ENCODE measurements at places on chromosomes 5 and 9. TPM values are rescaled to one million over a fixed set of nuclear protein-coding genes. Genes with fewer than 3 reads are reported as not detected.

Gene SLC6A18
- total RNA-seq: not detected

Gene SHC3
- total RNA-seq: 1.2 TPM

Gene C5orf34
- 4.4 TPM for total RNA-seq

Gene PAPPA
- 12.5 TPM for total RNA-seq

Gene TLX3
- total RNA-seq: not detected

Gene HAPLN1
- 111 TPM for total RNA-seq

Gene ANKRD18B
- 9.9 TPM for total RNA-seq

Gene CCL27
- total RNA-seq: 0.88 TPM

Gene CMYA5
- total RNA-seq: 0.31 TPM

DNA sequence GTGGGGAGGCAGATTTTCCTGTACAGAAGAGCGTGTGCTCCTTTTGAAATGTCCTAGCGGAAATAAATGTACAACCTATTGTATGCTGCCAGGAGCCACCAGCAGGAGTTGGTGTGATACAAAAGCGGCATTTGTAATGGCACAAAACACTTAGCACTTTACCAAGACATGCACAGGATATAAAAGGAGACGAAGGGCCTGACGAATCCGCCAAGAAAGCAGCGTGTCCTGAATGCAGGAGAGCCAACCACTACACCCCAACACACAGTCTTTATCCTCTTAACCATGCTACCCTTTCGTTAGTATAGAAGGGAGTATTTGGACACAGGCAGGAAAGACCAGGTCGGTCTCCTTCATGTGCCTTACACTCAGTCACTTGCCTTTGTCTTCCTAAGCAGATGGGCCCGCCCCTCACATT lies 218.1 kb downstream of the TRIM32 start:
- DNase-seq: no peak

- no peak for DNase-seq
These were observed 153.6 kb upstream of the CD180 start for GRCh38 chr5:67350185-67350584.

DNA sequence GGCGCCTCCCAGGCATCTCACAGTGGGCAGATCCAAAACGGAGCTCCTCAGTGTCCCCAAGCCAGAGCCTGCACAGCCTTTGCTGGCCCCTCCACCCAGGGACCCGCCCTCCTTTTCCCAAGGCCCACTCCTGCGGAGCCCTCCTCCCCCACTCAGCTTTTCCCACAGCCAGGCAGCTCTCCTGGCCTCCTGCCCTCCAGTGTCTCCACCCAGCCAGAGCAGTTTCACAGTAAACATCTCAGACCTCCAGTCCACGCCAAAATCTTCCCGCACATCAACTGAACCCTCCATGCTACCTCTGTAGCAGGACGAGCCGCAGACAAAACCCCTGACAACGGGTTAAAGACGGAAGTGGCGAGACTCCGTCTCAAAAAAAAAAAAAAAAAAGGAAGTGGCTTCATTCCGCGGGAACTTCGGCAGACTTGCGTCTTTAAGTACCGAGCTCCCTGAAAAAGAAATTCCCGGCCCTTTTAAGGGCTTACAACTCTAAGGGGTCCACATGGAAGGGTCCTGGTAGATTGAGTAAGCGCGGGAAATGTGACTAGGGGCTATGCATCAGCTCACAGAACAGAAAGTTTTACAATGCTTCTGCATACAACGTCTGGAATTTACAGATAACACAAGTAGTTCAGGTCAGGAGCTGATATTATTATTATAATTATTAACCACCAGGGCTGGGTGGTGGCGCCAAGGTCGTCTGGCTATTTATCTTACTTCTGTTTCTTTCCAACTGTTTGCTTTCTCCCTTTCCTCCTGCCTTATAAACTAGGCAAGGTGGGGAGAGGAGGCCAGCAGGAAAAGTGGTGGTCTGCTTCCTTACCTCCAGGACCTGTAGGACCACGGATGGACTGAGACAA lies 11.4 kb upstream of the GRIN1 start:
- DNase-seq: no peak

- no peak for DNase-seq
These were observed 21.7 kb downstream of the LHX6 start for GRCh38 chr9:122207096-122207495.

DNA sequence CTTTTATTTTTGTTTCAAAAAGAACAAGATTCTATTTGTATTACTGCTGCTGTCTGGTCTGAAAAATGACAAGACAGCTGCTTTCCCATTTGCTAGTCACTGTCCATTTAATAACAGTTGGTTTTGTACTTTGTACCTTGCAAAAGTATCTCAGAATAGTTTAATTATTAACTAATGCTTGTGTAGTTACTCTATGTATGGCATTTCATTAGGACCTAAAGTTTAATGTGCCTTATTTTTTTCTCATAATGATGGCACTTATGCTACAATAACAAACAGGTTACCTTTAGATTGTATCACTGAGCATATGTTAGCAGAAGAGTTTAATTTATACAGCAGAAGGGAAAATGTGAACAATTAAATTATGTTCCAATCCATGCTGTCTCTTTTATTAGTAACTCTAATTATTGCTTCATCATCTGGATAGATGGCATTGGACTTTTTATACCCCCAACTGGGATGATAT lies 134.2 kb downstream of the CDH10 start:
- DNase-seq: no peak

GRCh38 chr5:79512471-79513307 lies 1.2 kb downstream of the HOMER1 start:
- DNase-seq: peak; percentile 9

DNA sequence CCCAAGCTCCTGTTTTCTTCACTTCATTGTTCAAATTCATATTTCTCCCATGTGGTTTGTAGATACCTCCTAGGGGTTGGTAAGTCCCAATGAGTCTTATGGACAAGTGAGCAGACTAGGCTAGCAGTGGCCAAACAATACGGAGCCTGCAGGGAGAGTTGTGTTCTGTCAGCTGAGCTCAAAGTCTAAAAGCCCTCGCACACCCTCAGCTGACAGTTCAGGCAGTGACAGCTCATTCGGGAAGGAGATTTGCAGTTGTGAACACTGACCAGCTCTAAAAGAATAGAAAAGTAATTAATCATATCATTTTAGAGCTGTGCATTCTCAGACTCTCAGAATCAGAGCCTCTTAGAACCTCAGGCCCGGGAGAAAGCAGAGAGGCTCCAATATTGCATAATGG lies 95.1 kb downstream of the SH3TC2 start:
- DNase-seq: no peak

DNA sequence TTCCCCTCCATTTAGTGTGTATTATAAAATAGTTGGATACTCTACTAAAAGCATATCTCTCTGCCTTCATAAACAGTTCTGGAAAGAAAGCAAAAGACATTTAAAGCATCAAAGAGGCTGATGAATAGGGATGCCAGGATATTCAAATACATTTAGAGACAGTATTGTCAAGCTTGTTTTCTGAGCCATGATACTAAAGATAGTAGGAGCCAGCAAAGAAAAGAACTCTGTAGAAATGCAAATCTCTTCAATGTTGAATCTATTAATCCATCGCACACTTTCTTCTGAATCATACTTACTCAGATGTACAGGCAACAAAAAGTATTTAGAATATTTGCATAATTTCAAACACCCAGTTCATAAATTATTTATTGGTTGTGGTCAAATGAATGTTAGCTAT lies 207.1 kb upstream of the MEF2C start:
- no peak for DNase-seq

DNA sequence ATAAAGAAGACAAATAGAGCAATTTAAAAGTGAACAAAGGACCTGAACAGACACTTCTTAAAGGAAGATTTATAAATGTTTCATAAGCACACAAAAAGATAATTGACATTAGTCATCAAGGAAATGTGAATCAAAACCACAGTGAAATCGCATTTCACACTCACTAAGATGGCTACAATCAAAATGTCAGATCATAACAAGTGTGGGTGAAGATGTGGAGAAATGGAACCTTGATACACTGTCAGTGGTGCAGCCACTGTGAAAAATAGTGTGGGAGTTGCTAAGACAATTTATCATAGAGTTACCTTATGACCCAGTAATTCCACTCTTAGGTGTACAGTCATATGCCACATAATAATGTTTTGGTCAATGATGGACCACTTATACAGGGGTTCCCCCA lies 54.5 kb upstream of the HTR4 start:
- no peak for DNase-seq

- DNase-seq: no peak
These were observed 148.4 kb upstream of the RORB start for GRCh38 chr9:74348777-74349176.

DNA sequence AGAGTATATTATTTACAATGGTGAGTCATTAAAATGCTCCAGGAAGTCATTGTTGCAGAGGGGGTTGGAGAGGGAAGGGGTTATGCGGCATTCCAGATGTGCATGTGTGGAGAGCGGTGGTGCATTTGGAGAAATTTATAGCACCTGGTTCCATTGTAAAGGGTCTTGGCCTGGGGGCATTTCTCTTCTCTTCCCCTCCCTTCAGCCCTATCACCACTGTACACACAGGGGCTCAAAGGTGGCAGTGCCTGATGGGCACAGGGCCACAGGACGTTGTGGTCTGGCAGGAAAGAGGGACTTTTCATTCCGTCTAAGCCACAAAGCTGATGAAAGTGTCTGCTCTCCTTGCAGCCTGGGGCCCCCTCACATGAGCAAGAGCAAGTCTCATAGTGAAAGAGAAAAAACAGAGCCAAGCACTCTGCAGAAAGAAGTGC lies 442.4 kb upstream of the ZNF462 start:
- DNase-seq: no peak

- no peak for DNase-seq
These were observed 26.7 kb upstream of the STK32A start for GRCh38 chr5:147208134-147208533.

DNA sequence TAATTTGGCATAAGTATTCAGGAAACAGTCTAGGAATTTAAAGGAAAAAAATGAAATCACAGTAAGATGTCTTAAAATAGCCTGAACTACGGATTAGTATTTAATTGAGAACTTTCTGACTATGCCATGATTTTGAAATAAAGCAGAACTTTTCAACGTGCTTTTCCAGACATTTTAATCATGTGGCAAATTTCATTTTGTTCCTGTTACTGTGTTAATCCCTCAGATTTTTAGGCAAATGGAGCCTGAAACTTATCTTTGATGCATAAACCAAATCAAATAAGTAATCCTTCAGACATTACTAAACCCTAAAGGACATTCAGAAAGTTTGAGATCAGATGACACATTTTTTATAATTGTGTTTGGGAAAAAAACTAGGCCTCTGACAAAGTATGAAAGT lies 75.7 kb downstream of the FBN2 start:
- no peak for DNase-seq

DNA sequence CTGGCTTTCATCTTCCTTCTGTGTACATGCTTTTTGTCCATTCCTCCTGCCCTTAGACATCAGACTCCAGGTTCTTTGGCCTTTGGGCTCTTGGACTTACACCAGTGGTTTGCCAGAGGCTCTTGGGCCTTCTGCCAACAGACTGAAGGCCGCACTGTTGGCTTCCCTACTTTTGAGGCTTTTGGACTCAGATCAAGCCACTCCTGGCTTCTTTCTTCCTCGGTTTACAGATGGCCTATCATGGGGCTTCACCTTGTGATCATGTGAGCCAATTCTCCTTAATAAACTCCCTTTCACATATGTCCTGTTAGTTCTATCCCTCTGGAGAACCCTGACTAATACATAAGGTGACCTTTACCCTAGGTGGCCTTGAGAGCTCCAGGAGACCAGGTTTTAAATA lies 189.1 kb upstream of the CCNG1 start:
- no peak for DNase-seq

DNA sequence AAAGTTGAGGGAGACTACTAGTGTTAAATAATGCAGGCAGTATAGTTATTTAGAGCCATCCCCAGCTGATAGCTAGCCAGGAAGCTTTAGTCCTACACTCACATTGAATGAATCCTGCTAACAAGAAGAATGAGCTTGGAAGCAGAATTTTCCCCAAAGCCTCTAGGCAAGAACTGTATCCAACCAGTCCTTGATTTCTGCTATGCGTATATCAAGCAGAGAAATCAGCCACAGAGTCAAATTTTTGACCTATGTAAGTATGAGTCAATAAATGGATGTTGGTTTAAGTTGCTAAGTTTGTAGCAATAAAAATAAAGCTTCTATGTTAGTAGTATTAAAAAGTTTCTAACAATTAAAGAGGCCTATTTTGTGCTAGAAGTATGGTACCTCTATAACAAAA lies 672.1 kb upstream of the CHD1 start:
- no peak for DNase-seq

- DNase-seq: no peak
These were observed 16.3 kb upstream of the KCNV2 start for GRCh38 chr9:2700909-2701550.

DNA sequence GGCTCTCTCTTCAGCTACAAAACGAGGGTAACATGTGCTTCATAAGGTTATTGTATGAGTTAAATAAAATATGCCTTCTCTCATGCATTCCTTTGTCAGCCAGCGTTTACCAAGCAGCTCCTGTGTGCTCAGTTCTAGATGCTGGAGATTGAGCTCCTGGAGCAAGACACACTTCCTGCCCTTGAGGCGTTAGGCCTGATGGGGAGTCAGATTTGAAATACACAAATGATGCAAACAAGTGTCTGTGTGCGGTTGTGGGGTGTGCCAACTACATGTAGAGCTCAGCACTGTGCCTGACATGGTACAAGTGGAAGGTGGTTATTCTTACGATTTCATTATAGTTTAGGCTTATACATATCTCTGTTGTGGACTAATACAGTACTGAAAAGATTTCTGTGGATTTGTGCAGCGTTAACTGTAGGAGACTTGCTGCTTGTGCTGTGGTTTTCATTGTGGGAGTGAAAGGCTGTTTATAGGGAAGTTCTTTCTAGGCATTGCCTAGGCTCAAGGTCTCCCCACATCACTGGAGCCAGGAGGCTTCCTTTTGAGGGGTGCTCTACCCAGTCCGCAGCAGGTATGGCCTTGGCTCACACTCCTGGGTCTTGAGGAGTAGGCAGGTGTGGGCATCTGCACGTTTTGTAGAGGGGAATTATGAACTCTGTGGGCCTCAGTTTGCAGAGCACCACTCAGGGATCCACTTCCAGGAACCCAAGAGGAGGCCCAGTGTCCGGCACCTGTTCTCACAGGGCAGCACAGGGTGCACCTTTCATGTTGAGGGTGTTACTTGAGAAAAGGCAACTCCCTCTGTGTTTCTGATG lies 39.8 kb upstream of the ANGPTL2 start:
- peak; percentile 68 for DNase-seq

GRCh38 chr9:115276621-115277020 lies 158.7 kb upstream of the TNC start:
- no peak for DNase-seq

DNA sequence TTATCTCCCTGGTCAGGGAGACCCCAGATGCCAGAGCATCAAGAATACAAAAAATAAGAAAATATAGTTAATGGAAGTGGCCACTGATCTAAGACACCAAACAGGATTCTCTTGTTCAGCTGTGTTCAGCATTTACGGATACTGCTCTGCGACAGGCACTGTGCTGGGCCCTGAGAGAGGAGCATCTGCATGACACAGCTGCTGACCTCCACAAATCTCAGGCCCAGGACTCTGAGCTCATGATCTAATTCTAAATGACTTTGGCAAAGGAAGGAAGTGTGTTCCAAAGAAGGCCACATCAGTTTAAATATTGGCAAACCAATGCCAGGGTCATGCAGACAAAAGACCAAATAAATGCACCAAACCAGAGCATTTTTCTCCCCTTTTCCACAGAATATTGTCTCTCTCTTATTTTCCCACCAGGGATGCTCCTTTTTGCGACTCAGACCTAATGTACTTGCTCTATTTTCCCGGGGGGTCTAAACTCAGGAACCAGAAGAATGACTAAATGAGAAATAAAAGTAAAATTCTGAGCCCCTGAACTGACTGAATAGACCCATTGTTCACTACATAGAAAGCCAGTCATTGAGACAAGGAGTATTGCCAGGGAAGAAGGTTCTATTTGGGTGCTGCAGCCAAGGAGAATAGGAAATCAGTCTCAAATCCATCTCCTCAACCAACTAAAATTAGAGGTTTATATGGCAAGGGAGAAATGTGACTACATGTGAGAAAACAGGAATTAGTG lies 1.4 kb upstream of the AGGF1 start:
- DNase-seq: no peak
